Iris pigment epithelial cell (primary cell): ENCODE measurements at places on chromosomes 16 and 17.

GRCh38 chr17:35786941-35787432, 8.5 kb downstream of the MMP28 start:
- DNase-seq, result peak; percentile 63

- DNase-seq, result no peak
Observed at GRCh38 chr16:2299121-2299914, 31.4 kb upstream of the RNPS1 start.

DNA sequence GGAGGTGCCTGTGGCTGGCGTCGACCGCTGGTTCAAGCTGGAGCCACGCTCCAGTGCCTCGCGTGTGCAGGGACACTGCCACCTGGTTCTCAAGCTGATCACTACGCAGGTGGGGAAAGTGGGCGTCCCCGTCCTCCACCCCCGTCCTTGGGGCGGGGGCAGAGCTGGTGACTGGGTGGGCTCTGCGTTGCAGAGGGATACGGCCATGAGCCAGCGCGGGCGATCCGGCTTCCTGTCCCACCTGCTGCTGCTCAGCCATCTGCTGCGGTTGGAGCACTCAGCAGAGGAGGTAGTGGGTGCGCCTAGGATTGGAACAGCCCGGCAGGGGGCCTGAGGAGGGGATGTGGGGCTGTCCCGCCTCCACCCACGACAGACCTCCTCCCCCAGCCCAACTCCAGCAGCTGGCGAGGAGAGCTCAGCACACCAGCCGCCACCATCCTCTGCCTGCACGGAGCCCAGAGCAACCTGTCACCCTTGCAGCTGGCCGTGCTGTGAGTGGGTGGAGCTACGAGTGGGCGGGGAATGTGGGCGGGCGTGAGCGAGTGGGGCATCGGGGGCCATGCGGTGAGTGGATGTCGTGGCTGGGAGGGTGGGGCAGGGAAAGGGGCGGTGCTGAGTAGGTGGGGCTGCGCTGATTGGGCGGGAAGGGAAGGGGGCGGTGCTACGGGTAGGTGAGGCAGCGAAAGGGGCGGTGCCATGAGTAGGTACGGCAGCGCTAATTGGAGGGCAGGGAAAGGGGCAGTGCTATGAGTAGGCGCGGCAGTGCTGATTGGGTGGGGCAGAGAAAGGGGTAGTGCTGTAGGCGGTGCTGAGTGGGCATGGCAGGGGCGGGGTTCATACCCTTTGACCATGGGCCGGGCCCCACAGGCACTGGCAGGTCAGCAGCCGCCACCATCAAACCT, 8.9 kb downstream of the TSR3 start:
- DNase-seq, result peak; percentile 94

- peak; percentile 91 for DNase-seq
Observed at GRCh38 chr17:622356-622755, 92.3 kb downstream of the VPS53 start.

- DNase-seq, result no peak
Observed at GRCh38 chr17:73337330-73337710, 25.5 kb upstream of the CDC42EP4 start.

DNA sequence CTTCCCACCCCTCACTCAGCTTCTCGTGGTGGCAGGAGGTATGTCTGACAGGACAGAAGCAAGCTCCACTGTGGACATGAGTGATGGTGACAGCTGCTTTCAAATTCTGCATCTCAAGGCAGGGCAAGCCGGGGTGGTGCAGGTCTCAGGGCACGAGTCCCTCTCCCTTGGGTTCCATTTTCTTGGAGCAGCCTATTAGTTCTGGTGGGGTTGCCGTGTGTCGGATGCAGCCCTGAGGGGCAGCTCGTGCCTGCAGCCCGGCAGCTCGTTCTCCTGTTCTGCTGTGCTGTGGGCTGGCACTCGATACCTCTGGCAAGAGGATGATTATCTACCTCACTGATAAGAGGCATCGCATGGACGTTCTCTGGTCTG, 16.5 kb upstream of the CLEC18C start:
- no peak for DNase-seq

GRCh38 chr17:14325618-14326167, 24.8 kb downstream of the HS3ST3B1 start:
- DNase-seq, result no peak

- peak; percentile 22 for DNase-seq
Observed at GRCh38 chr16:6016530-6017184, 919.1 kb upstream of the EEF2KMT start.

DNA sequence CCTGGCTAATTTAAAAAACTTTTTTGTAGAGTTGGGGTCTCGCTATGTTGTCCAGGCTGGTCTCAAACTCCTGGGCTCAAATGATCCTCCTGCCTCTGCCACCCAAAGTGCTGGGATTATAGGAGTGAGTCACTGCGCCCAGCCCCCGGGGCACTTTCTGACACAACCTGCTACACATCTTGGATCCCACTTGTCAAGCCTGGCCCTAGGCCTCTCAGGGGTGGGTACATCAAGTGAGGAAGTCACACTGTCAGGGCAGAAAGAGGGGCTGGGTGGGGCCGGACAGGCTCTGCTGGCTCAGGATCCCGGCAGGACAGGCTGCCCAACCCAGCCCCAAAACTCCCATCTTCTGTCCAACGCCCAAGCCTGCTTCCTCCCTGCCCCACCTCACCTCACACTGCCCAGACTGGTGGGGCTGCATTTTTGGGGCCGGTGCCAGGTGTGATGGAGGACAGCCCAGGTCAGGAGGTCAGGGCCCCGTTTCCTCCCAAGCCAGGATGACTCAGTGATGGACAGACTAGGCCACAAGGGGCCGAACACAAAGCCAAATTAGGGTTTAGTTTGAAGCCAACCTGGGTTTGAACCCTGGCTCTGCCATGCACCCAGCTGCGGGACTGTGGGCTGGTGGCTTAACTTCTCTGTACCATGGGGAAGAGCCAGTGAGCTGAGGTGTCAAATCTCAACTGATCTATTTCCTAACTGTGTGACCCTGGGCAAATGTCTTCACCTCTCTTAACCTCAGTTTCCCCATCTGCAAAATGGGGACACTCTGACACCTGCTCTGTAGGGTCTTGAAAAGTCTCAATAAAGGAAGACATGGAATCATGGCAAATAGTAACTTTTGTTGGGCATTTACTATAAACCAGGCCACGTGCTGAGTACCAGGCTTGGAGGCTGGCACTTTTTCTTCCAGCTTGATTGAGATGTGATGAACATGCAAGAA, 8.9 kb upstream of the PPL start:
- no peak for DNase-seq

GRCh38 chr17:4276514-4276913, 12.7 kb upstream of the ANKFY1 start:
- DNase-seq, result peak; percentile 55

DNA sequence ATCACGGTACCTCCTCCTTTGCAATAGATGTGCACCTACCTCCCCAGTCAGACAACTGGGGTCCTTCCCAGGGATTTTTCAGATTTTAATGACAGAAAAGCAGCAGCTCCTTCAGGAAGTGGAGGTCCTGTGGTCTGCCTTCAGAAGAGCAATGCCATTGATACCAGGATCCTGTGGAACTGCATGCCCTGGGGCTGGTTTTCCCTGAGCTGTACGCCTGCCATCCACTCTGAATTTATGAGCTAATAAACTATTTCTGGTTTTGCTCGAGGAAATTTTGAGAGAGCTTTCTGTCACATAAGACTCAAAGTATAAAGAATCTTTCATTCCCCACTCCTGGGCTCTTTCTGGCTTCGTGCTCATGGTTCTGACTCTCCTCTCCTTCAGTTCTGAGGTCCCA, 10.0 kb upstream of the CCL23 start:
- no peak for DNase-seq

DNA sequence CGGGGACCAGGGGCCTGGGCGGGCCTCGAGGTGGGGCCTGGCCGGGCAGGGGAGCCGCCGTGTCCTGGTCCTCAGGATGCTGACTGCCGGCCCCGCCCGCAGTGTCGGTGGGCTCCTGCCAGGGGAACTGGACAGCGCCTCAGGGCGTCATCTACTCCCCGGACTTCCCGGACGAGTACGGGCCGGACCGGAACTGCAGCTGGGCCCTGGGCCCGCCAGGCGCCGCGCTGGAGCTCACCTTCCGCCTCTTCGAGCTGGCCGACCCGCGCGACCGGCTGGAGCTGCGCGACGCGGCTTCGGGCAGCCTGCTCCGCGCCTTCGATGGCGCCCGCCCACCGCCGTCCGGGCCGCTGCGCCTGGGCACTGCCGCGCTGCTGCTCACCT, 2.3 kb upstream of the PAQR4 start:
- no peak for DNase-seq

DNA sequence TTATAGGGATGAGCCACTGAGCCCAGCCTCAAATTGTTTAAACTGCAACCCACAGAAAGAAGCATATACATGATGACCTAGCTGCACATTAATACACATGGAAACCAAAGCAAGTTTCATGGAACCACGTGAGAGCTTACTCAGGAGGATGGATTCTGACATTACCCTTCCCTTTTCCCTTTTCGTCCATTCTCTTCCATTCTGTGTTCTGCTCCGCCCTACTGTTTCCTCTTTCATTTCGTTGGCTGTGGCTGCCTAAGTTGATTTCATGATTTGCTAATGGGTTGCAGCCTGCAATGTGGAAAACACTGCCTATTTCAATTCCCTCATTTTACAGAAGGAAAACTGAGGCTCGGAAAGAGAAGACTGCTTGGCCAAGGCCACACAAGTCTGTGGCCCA, 176.5 kb downstream of the C16orf78 start:
- no peak for DNase-seq

GRCh38 chr17:48444516-48445247, 14.7 kb upstream of the SKAP1 start:
- no peak for DNase-seq

- DNase-seq, result no peak
Observed at GRCh38 chr17:8338753-8339140, 893 bp upstream of the ODF4 start.

- DNase-seq, result no peak
Observed at GRCh38 chr17:7020894-7021664, 1.8 kb upstream of the BCL6B start.

DNA sequence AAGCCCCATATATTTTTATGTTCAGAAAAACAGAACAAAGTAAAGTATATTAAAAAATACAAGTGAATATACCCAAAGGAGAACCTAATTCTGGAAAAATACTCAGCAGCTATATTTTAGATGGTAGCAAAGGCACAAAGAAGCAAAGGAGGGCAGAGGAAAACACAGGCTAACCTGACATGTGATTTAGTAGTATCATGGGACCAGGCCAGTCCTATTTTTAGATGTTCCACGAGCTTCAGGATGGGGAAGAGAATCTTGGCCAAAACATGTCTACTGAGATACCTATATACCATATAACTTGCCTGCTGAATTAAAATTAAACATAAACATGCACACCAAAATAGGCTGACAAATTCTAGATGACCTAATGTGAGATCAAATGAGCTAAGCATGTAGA, 32.9 kb downstream of the SMYD4 start:
- no peak for DNase-seq

GRCh38 chr16:10754941-10755340, 11.3 kb downstream of the NUBP1 start:
- peak; percentile 66 for DNase-seq
